Caco-2 (cell line): ENCODE measurements at places on chromosomes 6 and 20. TPM values are rescaled to one million over a fixed set of nuclear protein-coding genes. Genes with fewer than 3 reads are reported as not detected.
A peak's percentile ranks its signal among the peaks of the same experiment; 100 is the strongest.

DNA sequence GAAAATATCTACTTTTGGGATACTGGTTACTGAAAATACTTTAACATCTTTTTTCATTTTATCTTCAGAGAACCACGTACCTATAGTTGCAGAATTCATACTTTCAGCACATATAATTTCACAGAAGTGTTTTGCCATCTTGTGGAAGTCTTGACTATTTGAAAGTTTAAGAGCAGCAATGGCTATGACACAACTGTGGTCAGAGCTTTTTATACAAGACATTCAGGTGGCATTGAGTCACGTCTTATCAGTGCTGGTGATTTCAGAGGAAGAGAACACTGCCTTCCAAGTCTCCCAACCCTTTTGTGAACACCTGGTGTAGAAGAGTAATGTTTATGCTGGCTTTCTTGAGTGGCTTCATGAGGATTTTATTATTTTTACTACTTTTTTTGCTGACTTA, 171.6 kb downstream of the ARID1B start:
- no peaks in the 10 kb centered on the region for H3K27me3 ChIP-seq
- H3K27ac ChIP-seq, result peak overlapping the region; percentile 72
- no peaks in the 10 kb centered on the region for H3K36me3 ChIP-seq

DNA sequence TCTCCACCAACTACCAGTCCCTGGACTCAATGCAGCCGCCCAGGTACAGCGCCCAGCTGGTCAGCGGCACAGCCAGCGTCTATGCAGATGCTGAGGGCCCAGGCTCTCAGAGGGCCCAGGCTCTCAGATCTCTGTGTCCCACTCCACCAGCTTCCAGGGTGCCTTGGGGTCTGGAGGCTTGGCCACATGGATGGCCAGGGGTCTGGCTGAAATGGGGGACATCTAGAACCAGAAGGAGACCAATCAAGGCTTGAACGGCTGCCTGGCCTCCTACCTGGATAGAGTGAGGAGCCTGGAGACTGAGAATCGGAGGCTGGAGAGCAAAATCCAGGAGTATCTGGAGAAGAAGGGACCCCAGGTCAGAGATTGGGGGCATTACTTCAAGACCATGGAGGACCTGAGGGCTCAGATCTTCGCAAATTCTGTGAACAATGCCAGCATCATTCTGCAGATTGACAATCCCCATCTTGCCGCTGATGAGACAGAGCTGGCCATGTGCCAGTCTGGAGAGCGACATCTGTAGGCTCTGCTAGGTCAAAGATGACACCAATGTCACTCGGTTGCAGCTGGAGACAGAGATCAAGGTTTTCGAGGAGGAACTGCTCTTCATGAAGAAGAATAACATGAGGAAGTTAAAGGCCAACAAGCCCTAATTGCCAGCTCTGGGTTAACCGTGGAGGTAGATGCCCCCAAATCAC, 44.1 kb upstream of the GRM4 start:
- H3K4me3 ChIP-seq, result no peak overlapping the region
- no peak overlapping the region for H3K27ac ChIP-seq
- H3K4me1 ChIP-seq, result no peaks in the 10 kb centered on the region
- H3K36me3 ChIP-seq, result no peaks in the 10 kb centered on the region
- H3K27me3 ChIP-seq, result no peaks in the 10 kb centered on the region

DNA sequence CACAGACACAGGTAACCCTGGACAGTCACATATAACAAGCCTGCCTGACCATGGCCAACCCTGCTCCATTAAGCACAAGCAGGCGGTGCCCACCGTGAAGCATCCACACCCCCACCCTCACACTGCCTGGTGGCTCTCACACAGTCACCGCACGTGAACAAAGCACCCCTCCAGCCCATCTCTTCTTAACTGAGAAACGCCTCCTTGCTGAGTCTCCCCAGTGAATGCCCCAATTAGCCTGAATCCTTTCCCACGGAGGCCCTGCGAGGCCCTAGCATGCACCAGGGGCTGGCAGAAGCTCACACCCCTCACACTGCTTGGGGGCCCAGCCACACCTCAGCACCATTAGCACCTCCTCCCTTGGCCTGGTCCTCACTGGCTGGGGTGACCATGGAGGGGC, 72.3 kb downstream of the GRM4 start:
- no peak overlapping the region for H3K27ac ChIP-seq
- H3K36me3 ChIP-seq, result no peaks in the 10 kb centered on the region
- H3K4me3 ChIP-seq, result no peak overlapping the region
- no peaks in the 10 kb centered on the region for H3K4me1 ChIP-seq

DNA sequence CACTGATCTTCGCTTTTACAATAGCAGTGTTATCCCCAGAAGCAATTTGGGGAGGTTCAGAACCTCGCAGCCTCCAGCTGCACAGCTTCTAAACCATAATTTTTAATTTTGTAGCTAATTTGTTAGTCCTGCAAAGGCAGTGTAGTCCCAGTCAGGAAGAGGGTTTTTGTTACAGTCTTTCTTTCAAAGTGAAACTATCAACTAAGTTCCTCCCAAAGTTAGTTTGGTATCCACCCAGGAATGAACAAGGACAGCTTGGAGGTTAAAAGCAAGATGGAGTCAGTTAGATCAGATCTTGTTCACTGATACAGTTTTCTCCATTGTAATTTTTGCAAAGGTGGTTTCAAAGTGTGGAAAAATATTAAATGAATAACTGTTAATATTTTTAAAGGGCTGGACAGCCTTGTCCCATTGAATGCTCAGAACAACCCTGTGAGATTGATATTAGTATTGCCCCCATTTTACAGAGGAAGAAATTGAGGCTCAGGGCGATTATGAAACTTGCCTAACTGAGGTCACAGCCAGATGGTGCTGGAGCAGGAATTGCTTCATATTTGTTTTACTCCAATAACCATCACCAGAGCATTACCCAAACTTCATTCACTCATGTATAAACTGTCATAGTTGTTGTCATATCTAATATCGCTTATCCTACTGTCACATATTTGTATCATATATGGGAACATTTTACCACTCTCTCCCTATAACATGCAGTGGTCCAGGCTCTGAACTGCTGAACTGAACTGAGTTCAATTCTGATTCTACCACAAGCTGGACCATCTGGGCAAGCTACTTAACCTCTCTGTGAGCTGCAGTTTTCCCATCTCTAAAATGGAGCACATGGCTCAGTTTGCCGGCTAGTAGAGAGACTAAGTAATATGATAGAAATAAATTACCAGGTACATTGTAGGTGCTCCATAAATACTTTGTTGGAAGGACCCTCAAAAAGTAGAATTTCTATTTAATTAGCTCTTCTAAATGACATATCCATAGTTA, 213.8 kb downstream of the BCAS1 start:
- H3K27me3 ChIP-seq, result no peaks in the 10 kb centered on the region
- H3K27ac ChIP-seq, result peak overlapping the region; percentile 5
- no peak overlapping the region for H3K4me3 ChIP-seq
- H3K36me3 ChIP-seq, result no peaks in the 10 kb centered on the region
- peaks cover 11% of the 10 kb centered on the region for H3K4me1 ChIP-seq

- no peak overlapping the region for H3K4me3 ChIP-seq
- no peaks in the 10 kb centered on the region for H3K27me3 ChIP-seq
- H3K27ac ChIP-seq, result no peak overlapping the region
- no peaks in the 10 kb centered on the region for H3K4me1 ChIP-seq
- H3K36me3 ChIP-seq, result no peaks in the 10 kb centered on the region
Measured at GRCh38 chr6:89190741-89191140, 26.4 kb downstream of the GABRR1 start.

- no peaks in the 10 kb centered on the region for H3K36me3 ChIP-seq
- no peaks in the 10 kb centered on the region for H3K27me3 ChIP-seq
- H3K4me1 ChIP-seq, result peaks cover 5% of the 10 kb centered on the region; the same call in 1 of the 2 replicates
- no peak overlapping the region for H3K27ac ChIP-seq
Measured at GRCh38 chr6:49457771-49458170, 5.3 kb downstream of the MMUT start.

DNA sequence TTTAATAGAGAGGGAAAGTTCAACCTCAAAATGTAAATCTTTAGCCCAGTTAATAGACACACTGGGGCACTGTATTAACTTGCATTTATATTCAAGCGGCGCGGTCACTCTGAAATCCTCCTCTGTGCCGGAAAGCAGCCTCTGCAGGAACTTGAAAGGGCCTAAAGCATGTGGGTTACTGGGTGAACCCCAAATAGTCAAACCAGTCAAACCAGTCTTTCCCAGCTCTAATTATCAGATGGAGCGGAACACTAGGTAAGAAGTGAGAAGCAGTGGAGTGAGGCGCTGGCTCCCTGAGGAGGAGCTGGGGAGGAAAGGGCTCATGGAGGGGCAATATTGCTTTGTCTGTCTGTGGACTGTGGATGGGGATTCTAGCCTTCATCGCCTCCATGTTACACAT, 531.3 kb downstream of the QKI start:
- peaks cover 7% of the 10 kb centered on the region for H3K4me1 ChIP-seq
- no peak overlapping the region for H3K27ac ChIP-seq
- no peak for DNase-seq
- no peaks in the 10 kb centered on the region for H3K27me3 ChIP-seq
- no peaks in the 10 kb centered on the region for H3K36me3 ChIP-seq

- no peak overlapping the region for H3K4me3 ChIP-seq
- H3K27me3 ChIP-seq, result no peaks in the 10 kb centered on the region
- H3K4me1 ChIP-seq, result peaks cover under 1% of the 10 kb centered on the region; the same call in 1 of the 2 replicates
- H3K36me3 ChIP-seq, result no peaks in the 10 kb centered on the region
Measured at GRCh38 chr6:157226761-157227160, 96.6 kb downstream of the TMEM242 start.

DNA sequence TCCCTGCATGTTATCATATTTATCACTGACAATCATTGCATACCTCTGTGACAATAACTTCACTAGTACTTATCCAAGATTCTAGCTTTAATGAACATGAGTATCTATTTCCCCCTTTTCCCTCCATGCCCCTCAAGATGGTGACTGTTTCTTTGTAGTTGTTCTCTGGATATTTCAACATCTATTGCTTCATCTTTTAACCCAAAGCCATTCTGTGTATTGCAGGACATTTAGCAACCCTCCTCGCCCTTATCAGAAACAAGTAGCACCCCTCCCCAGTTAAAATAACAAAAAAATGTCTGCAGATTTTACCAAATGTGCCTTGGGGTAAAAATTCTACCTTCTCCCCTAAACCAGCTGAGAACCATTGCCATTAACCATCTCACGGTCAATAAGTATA, 979.8 kb upstream of the MANEA start:
- H3K27me3 ChIP-seq, result no peaks in the 10 kb centered on the region
- H3K4me1 ChIP-seq, result no peaks in the 10 kb centered on the region
- no peak for DNase-seq
- H3K36me3 ChIP-seq, result no peaks in the 10 kb centered on the region
- no peak overlapping the region for H3K4me3 ChIP-seq
- no peak overlapping the region for H3K27ac ChIP-seq

GRCh38 chr6:64050590-64050989, 415.0 kb downstream of the PHF3 start:
- H3K27ac ChIP-seq, result no peak overlapping the region
- no peaks in the 10 kb centered on the region for H3K27me3 ChIP-seq
- H3K4me1 ChIP-seq, result peaks cover 8% of the 10 kb centered on the region
- no peak overlapping the region for H3K4me3 ChIP-seq

GRCh38 chr6:111971866-111972532, 81.9 kb upstream of the CCN6 start:
- H3K4me1 ChIP-seq, result peaks cover 9% of the 10 kb centered on the region; the same call in 1 of the 2 replicates
- no peaks in the 10 kb centered on the region for H3K27me3 ChIP-seq
- H3K36me3 ChIP-seq, result no peaks in the 10 kb centered on the region
- H3K4me3 ChIP-seq, result no peak overlapping the region

GRCh38 chr6:166109608-166110007, 58.0 kb downstream of the TBXT start:
- no peaks in the 10 kb centered on the region for H3K36me3 ChIP-seq
- no peak overlapping the region for H3K4me3 ChIP-seq

DNA sequence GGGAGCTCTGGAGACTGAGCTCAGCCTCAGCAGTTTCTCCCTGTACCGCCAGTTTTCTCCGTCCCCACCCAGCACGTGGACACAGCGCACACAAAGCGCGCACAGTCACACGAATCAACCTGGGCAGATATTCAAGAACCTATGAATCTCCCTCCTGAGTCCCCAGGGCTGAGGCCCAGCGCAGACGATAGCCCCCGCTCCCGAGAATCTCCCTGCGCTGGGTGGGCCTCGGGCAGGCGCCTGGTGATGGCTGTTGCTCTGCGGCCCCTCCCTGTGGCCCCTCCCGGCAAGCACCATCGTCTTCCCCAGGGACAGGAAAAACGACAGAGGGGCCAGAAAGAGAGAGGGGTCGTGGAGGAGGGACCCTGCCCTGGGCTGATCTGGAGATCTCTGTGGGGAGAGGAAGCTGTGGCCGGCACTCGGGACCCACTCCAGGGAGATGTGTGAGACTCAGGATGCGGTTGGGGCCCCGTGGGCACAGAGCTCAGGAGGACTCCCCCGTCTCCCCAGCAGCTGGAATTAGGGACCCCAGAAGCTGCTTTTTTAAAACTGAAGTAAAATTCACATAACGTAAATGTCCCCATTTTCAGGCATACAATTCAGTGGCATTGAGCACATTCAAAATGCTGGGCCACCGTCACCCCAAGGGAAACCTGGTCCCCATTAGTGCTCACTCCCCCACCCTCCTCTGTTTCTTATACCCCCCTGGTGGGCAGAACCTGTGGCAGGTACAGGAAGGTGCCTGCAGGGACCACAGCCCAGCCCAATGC, 330.8 kb downstream of the TAF4 start:
- H3K4me3 ChIP-seq, result no peak overlapping the region
- H3K27me3 ChIP-seq, result peaks cover 6% of the 10 kb centered on the region
- H3K36me3 ChIP-seq, result no peaks in the 10 kb centered on the region
- no peaks in the 10 kb centered on the region for H3K4me1 ChIP-seq

The ID4 gene
- not detected in 2 replicates for total RNA-seq

The CST5 gene
- total RNA-seq, result not detected in 2 replicates

The MUCL3 gene
- 0.16 TPM in 1 of 2 replicates, not detected in the other for total RNA-seq

The FRK gene
- 7.3 and 8.4 TPM in 2 replicates for total RNA-seq

The KCNK16 gene
- not detected in 2 replicates for total RNA-seq
